ENCODE measurements at places on chromosomes 1 and 21.

DNA sequence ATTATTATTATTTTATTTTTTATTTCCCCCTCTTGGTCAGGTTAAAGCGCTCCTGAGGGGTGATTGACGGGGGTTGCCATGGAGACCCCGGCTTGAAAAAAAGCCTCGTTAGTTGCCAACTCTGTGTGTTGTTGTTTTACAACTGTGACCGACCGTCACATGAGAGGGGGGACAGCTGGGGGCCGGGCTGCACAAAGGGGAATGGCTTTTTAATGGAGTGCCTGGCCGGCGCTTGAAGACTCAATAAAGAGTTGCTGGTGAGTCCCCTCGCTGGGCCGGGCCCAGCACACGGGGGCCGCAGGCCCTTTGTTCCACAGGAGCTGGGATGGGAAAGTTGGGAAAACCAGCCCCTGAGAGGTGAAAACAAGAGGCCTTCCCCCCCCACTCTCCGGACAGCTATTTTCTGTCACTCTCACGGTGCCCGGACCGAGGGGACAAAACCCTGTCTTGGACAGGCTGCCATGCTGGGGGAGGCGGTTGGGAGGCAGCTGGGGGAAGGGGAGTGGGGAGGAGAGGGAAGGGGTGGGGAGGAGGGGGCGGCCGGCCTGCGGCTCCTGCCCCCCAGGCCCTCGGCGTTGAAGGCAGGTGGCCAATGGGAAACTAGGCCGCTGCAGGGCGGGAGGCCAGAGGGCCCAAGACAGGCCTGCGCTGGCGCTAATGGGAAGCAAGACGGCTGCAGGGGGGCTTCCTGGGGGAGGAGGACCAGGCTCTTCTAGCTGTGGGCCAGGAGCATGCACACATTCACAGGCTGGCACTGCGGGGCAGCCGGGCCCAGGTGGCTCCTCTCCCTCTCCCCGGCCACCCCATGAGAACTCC is 67.6 kb downstream of the CASZ1 start:
- DNase-seq = no peak

GRCh38 chr1:63134501-63135173 is 187.7 kb upstream of the FOXD3 start:
- no peak for DNase-seq

GRCh38 chr1:206466840-206467649 is 3.2 kb upstream of the IKBKE start:
- DNase-seq = no peak

- DNase-seq = no peak
These were observed at the start of gene THAP3 for GRCh38 chr1:6624710-6625583. Gene THAP3, plus strand, starts transcription at chr1:6624868. Its CDS starts 351 bp downstream, at chr1:6625219.
